ENCODE measurements at places on chromosomes 2 and 18. TPM values are rescaled to one million over a fixed set of nuclear protein-coding genes. Genes with fewer than 3 reads are reported as not detected.

The TCF23 gene
- polyA plus RNA-seq, result 3.2 TPM

The CRACDL gene
- 2.6 TPM for polyA plus RNA-seq

The GBX2 gene
- polyA plus RNA-seq, result 0.87 TPM

The SERPINB13 gene
- not detected for polyA plus RNA-seq

The TPO gene
- 0.17 TPM for polyA plus RNA-seq

The NEU2 gene
- not detected for polyA plus RNA-seq

The KLHL30 gene
- 0.50 TPM for polyA plus RNA-seq

DNA sequence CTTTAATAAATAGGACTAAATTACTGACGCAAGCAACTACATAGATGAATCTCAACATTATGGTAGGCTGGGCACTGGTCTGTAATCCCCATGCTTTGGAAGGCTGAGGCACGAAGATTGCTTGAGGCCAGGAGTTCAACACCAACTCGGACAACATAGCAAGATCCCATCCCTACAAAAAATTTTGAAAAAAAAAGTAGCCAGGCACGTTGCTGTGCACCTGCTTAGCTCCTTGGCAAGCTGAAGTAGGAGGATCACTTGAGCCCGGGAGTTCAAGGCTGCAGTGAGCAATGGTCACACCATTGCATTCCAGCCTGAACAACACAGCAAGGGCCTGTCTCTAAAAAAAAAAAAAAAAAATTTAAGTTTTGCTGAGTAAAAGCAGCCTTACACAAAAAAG lies 43.4 kb upstream of the VIT start:
- no peak for DNase-seq

DNA sequence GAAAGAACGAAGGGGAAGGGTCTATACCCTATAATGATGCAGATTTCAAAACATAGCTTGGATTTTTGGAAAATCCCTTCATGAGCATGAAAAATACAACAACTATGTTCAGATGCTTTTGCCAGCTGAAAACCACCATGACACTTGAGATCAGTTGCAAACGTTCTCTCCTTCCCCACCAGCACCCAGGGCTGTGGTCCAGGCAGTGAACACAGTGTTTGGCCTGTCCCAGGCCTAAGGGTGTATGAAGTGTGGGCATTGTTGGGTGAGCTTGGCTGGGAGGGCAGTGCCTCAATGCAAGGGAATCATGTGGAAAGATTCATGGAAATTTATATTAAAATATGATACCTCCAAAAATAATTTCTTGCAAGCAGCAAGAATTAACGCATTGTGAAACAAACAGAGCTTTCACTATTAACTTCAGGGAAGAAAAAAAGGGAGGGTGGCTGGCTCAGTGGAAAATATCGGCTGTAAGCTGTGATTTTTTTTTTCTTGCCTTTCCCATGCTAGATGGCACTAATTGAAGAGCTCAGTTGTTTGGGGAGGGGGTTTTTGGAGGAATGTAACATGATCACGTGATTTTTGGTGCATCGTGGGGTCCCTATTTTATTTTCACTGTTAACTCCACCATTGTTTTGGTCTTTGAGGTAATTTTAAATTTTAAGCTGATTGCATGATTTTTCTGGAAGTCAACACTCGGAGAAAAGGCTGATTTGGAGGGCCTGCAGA lies 52.0 kb downstream of the CDC42EP3 start:
- no peak for DNase-seq

DNA sequence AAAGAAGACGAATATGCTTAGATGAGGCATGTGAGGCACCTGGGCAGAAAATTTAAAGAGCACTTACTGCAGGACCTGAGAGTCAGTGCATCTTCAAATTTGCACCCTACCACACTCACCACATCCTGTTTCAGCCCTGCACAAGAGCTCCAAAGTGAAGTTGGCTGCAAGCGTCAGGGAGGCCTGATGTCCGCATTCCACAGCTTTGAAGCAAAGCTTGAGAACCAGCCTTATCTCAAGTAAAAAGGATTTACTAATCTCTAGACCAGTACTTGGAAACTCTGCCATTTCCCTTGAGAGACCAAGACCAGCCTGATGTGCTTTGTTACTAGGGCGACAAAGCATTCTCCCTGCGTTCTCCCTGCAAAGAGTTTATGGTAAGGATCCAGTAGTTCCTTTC lies 3.4 kb upstream of the ASNSD1 start:
- DNase-seq, result no peak

DNA sequence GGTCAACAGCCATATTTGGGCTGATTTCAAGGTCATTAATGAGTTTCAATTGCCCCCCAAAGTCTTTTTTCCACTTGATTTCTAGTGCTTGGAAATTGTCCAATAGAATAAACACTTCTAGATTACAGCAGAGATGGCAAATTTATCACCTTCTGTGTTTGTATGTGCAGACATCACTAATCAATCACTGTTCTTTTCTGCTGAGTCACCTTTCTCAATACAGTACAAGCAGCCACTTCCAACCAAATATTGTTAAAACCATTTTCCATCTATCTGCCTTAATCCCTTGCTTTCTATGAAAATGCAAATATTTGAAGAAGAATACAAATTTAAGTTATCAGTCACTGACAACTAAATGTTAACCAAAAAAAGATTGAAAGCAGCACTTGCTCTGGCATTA lies 40.2 kb upstream of the ZNF521 start:
- DNase-seq, result no peak

DNA sequence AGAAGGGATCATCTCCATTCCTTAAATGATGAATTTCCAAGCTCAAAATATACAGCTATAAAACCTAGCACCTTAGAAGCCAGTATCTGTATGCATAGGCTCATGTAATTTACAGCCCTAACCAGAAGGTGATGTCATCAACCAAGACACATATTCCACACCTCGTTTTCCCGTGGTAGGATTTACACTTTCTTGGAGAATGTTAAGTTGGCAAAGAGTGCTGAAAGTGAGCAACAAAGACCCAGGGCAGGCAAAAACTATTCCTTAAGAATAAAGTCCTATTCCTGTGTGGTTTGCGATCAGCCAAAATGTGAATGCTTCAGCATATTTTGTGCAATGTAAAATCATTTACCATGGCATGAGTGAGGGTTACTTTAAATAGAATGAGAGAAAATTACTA lies 247.1 kb downstream of the OSR1 start:
- no peak for DNase-seq

GRCh38 chr18:58255701-58256311 lies 211.8 kb downstream of the NEDD4L start:
- no peak for DNase-seq

DNA sequence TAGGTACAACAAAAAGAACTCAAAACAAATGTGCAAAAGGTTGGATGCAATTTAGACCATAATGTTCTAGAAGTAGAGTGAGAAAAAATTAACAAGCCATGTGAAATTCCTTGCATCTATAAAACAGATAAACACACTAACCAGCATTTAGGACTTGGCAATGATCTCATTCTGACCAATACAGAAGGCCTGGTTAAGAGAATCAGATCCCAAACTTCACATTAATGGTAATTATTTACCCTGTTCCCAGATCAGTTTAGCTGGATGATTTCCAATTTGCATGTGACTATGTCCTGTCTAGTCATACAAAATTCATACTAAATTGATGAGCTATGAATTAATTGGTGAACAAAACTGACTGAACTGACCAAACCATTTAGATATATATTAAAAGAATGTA lies 98.4 kb upstream of the FIGN start:
- no peak for DNase-seq

DNA sequence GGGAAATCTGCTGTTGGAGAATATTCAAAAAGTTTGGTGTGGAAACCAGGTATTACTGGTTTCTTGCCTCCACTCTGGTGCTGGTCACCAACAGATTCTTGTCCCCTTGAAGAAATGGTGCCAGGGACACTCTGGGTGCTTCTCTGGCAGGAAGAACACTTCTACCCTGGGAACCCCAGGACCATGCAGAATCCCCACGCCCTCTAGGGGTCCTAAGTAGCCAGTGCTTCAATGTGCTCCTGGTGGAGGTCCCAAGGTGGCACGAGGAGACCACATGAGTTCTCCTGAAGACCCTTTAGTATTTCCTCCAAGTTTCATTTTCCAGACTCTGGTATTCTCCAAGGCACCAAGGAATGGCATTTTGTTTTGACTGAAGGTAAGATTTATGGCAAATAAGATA lies 380.6 kb downstream of the TSN start:
- DNase-seq, result no peak

DNA sequence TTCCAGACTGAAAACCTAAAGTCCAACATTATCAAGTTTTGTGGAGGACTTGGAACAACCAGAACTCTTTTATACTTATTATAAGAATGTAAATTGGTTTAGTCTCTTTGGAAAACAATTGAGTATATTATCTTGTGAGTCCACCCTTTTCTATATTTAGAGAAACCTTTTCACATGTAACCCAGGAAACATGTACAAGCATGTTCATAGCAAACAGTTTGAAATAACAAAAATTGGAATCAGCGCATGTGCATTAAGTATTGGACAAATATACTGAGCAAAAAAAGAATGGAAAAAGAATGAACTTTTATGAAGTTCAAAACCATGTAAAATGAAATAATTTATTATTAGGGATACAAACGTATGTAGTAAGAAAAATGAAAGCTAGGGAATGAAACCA lies 246.0 kb downstream of the WDR7 start:
- no peak for DNase-seq

- DNase-seq, result no peak
Measured at GRCh38 chr2:46831051-46831868, 84.3 kb downstream of the MCFD2 start.

- DNase-seq, result no peak
Measured at GRCh38 chr18:45920367-45920766, 46.8 kb downstream of the EPG5 start.

GRCh38 chr2:167785606-167786216 lies 461.7 kb downstream of the STK39 start:
- no peak for DNase-seq

GRCh38 chr2:112627060-112628040 lies 18.4 kb upstream of the SLC20A1 start:
- no peak for DNase-seq

GRCh38 chr2:111627256-111627655 lies 256.7 kb downstream of the ANAPC1 start:
- DNase-seq, result no peak

- DNase-seq, result peak; percentile 6
Measured at GRCh38 chr18:56748698-56749268, 97.6 kb downstream of the WDR7 start.

- no peak for DNase-seq
Measured at GRCh38 chr2:219622472-219622871, 5.0 kb upstream of the SLC4A3 start.

DNA sequence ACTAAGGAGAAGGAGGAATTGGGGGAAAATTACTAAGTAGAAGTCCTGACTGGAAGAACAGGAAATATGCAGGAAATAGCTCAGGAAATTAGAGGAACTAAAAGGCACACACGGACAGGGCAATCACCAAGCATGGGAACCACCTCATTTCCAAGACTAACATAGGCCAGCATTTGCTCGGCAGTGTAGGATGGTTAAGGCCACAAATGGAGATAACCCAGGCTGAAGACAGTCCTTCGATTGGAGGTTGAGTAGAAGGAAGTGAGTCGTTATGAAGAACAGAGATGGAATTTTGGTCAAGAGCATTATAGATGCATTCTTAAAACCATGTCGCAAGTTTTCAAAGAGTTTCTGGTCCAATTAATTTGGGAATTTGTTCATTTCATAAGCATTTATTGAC lies 401.4 kb downstream of the ALK start:
- DNase-seq, result no peak

- no peak for DNase-seq
Measured at GRCh38 chr18:79554945-79555645, 124.5 kb upstream of the CTDP1 start.

DNA sequence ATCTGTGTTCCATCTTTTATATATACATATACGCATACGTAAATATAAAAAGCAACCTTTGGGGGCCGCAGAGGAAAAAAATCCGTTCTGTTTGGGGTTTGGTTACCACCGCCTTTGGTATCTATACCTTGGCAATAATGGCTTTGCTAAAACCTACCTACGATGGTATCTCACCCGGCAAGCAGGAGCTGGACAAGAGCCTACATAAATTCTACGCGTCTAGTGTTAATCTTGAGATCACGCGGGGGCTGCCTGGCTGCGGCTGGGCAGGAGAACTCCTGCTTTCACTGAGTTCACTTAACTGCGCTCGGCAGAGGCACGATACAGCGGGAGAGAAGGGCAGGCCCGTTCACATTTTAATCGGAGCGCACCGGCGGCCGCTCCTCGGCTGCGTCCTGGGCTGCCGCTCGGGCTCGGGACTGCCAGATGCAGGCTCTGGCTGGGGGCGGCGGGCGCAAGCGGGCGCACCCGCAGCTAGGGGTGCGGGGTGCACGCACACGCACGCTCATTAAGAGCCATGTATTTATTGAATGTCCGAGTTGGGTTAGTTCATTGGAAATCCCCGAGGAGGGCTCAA lies 1.7 kb upstream of the POU3F3 start:
- no peak for DNase-seq

DNA sequence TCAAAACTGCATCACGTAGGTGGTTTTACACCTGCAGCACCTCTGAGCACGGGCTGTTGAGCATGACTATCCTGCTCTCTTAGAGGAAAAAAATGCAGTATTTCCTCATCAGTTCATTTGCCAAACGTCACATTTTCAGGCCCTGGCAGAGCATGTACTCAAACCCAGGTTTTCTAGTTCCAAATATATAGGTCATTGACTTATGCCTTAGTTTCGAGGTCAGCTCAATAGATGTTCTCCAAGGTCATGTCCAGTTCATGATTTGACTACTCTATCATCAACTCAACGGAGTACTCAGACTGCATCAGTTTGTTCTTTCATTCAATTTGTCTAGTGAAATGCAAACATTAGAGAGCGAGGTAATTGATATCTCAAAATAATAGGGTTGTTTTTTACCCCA lies 39.3 kb upstream of the STAT1 start:
- DNase-seq, result no peak

DNA sequence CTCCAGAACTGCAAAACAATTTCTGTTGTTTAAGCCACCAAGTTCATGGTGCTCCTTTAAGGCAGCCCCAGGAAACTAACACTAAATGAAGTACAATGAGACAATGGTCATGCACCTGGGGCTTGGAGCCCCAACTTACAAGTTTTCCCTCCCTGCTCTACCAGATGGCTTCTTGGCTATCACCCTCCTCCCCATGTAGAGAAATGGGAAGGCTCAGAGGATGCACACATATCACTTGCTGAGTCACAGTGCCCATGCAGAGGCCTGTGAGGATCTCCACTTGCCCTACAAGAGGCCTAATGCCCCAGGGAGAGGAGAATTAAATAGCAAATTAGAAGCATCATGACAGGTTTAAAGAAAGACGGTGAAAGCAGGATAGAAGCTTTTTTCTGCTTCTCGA lies 270.9 kb downstream of the TTC32 start:
- DNase-seq, result no peak

DNA sequence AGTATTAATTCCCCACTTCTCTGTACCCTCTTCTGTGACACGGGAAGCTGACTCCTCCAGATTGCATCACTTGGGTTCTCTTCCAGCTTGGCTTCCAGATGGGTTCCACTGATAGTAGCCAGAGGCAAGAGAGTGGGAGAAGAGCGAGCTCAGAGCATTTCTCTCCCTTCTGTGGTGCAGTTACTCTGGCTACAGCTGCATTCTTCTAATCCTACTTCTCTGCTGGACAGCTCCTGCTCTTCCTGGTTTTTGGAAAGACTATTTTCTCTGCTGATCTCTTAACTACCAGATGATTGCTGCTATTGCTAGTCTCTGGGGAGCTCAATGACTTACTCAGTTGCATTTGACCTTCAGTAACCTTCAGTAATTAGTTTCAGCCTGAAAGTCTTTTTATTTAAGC lies 187.5 kb upstream of the MAP2 start:
- no peak for DNase-seq

GRCh38 chr18:77023102-77023782 lies 109.3 kb downstream of the MBP start:
- DNase-seq, result peak; percentile 30

- no peak for DNase-seq
Measured at GRCh38 chr2:6967301-6967700, 50.1 kb downstream of the RNF144A start.

- no peak for DNase-seq
Measured at GRCh38 chr2:204234879-204235278, 298.3 kb downstream of the ICOS start.

Measured in left renal pelvis (tissue), 4 donors.